ENCODE measurements at places on chromosomes 6 and 20.

DNA sequence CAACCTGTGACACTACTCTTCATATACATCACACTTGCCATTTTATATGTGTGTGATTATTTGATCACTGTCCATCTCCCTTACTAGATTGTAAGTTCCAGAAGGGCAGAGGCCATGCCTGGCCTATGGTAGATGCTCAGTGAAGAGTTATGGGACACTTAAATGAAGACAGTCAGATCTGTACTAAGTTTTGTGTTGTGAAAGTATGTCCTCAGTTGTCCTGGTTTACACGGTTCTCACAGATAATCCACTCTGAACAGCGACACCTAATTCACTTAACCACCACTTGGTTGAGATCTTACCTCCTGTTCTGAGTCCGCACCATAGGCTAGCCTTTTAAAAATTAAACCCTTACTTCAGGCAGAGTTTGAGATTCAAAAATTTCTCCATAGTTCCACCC, 434.1 kb upstream of the SOX4 start:
- no peak for DNase-seq

DNA sequence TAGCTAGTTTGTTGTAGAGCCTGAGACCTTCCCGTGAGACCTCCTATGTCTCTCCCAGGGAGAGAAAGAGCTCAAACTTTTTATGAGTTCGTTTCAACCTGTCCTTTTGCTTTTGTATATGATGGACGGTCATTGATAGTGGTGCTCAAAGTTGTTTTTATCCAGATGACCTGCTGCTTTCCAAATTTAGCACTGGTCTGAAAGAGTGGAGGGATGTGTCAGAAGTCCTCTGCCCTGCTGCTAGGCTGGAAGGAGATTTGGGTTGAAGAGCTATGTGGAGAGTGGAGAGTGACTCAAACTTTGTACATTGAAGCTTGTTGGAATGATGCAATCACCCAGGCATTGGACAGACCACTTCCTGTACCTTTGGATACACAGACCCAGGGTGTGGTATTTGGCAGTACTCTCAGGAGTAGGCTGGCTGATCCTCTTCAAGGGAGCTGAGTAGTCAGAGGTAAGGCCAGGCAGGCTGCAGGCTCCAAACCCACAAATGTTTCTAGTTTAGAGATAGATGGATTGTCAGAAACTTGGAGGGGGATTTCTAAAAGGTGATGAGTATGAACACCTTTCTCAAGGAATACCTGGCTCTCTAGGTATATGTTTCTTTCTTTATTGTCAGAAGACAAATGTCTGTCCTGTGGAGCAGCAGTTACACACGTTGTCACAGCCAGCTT, 49.4 kb upstream of the RREB1 start:
- DNase-seq = no peak

- DNase-seq = no peak
Measured at GRCh38 chr6:67870321-67870720, 764.8 kb upstream of the ADGRB3 start.

DNA sequence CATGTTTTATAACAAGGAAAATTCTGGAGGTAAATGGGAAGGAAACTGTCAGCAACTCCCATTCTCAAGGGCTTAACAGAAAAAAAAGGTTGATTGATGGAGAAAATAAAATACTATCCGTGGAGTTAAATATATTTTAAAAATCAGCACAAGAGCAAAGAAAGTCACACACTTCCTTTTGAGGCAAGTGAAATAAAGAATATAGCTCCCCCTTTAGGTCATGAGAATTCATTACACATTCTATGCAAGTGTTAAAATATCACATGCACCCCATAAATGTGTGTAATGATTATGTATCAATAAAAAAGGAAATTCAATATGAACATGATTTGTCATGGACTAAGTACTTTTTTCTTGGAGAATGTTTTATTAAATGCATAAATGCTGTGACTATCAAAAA, 349.2 kb downstream of the TPBG start:
- DNase-seq = no peak

DNA sequence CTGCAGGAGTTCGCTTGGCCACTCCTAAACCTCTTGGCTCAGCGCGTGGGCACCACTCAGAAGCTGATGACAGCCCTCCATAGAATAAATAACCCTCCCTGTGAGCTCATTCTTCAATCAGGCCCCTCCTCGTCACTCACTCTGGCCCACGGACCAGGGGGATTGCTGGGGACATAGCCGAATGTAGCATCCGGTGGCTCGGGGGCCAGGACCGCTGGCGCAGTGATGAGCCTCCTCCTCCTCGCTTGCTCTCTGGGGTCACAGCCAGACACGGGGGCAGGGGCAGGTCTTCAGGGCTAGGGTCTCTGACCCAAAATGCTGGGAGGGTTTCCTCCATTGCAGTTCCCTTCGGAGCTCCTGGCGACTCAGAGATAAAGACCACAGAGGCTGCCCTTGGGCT, 79.9 kb downstream of the TFAP2C start:
- DNase-seq = no peak

- peak; percentile 48 for DNase-seq
Measured at GRCh38 chr6:36724514-36725390, 27.1 kb downstream of the RAB44 start.

GRCh38 chr20:20331156-20331555, 36.7 kb upstream of the INSM1 start:
- DNase-seq = no peak

DNA sequence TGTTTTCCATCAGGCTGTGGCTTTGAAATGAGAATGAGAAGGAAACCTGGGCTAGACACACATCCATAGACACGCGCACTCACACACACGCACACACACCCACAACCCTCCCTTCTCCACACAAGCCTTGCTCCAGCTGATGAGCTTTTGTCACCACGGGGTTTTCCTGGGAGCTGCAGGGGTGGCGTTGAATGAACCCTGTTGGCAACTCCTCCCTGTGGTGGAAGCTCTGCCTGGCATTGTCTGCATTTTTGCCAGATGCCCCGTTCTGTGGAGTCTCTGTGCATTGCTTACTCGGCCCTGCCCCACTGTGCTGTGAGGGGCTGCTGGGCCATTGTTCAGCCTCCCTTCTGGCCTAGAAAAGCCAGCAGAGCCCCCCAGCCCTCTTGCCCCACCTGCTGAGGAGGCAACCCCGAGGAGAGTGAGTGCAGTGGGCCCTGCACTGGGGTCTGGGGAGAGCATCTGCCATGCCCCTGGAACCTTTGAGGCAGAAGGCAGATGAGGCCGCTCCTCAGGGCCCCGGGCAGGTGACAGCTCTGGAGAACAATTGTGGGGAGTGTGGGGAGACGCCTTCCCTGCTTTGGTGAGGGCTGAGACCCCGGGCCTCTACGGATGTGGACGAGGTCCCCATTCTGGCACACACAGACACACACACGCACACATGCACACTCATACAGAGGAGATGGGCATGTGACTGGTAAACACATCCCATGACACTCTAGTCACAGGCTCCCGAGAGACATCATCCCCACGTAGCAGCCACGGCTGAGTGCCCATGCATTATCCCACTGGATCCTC, 9.9 kb downstream of the ADIG start:
- DNase-seq = no peak

GRCh38 chr6:80316686-80317231, 210.3 kb downstream of the BCKDHB start:
- no peak for DNase-seq

- no peak for DNase-seq
Measured at GRCh38 chr20:33169176-33169794, 1.3 kb downstream of the BPIFA2 start.

DNA sequence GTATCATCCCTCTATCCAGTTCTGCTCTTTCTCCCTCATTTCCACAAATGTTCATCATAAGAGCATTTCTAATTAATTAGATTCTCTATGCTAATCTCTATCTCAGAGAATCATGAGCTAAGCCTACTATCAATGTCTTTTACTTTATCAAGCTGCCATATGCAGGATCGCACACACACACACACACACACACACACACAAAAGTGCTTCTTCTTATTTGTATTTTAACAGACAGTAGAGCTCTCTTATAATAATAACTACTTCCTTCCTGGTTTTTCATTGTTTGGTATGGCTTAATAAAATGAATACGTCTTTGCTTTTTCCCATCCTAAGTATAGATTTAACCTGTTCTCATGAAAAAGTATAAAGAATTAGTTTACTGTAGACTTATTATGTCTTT, 170.2 kb downstream of the HAO1 start:
- no peak for DNase-seq

GRCh38 chr6:31728767-31729514, at the start of gene DDAH2:
Gene DDAH2 (minus strand): TSS chr6:31729299. CDS start chr6:31729161, 138 bp downstream.
- no peak for DNase-seq

- no peak for DNase-seq
Measured at GRCh38 chr6:53042112-53042511, 23.1 kb upstream of the FBXO9 start.

DNA sequence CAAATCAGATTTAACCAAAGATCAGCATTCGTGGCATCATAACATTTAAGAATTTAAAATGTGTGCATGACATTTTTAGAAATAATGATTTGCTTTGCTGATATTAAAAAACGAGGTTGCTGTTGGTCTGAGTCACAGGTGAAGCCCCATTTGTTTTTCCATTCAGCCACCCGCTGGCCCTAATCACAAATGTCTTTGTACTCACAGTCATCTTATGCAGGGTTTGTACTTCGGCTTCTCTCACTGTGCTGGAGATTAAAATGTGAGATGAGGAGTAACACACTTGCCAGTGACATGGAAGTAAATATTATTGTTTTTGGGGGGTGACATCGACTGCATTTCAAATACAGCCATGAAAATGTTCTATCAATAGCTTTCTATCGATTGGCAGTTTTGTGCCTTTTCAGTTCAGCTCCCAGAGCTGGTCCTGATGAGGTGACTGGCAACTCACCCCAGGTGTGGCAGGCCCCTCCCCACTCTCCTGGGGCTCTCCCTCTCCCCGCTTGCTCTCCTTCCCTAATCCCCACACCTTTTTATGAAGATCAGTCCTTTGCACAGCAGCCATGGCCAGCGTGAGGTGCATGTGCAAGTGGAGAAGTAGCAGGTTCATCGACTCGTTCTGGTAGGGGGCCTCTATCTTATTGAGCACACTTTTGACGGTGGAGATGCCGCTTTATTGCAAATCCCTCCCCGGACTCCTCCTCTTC, 58.8 kb upstream of the FUCA2 start:
- no peak for DNase-seq

DNA sequence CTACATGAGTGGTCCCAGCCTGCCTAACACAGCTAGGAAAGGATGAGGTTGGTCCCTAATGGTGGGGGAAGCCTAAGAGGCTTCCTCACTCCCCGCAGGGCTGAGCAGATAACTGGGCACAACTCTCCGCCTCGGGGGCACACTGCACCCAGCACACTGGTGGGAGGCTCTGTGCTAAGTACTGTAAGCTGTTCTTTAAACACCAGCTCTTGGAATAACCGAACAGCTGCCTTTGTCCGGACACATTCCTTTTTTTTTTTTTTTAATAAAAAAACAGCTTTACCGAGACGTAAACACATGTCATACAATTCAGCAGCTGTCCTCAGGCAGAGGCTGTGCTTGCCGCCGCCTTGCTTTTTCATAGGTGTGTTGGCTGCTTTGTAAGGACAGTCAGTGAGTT, 6.9 kb downstream of the PSMG4 start:
- DNase-seq = peak; percentile 76

- no peak for DNase-seq
Measured at GRCh38 chr6:21598674-21599023, 5.1 kb downstream of the SOX4 start.

Measured in NCI-H524 (cell line).